HFF-Myc (cell line): ENCODE measurements at places on chromosomes 16 and 17.

DNA sequence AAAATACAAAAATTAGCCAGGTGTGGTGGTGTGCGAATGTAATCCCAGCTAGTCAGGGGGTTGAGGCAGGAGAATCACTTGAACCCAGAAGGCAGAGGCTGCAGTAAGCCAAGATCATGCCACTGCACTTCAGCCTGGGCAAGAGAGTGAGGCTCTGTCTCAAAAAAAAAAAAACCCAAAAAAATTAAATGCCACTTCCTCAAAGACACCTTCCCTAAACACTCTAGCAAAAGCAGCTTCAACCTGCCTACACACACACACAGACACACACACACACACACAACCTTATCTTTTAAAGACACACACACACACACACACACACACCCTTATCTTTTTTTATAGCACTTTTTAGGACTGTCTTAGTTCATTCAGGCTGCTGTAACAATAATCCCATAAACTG, 201.7 kb upstream of the PSMD7 start:
- DNase-seq: no peak

GRCh38 chr16:78072275-78072674, 27.2 kb upstream of the WWOX start:
- DNase-seq: no peak

DNA sequence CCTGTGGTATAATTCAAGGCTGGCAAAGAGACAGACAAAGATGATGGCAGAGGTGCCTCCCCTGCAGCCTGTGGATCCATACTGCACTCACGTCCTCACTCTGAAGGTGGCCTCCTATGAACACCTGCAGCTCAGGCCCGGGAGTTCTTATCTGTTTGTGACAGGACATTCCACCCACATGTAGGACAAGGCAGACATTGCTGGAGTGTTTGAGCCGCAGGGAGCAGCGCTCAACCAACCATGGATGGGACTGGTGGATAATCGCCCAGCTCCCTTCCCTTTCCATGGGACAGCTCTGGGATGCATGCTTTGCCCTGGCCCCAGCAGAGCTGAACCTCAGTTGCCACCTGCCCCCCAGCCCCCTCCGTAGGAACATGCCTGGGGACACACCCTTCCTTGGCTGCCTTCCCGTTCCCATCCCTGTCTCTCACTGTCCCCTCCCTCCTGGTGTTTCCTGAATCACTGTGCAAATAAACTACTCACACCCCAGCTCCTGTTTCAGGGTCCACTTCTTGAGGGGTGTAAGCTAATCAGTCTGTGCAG, 22.2 kb downstream of the ITPRIPL2 start:
- no peak for DNase-seq

DNA sequence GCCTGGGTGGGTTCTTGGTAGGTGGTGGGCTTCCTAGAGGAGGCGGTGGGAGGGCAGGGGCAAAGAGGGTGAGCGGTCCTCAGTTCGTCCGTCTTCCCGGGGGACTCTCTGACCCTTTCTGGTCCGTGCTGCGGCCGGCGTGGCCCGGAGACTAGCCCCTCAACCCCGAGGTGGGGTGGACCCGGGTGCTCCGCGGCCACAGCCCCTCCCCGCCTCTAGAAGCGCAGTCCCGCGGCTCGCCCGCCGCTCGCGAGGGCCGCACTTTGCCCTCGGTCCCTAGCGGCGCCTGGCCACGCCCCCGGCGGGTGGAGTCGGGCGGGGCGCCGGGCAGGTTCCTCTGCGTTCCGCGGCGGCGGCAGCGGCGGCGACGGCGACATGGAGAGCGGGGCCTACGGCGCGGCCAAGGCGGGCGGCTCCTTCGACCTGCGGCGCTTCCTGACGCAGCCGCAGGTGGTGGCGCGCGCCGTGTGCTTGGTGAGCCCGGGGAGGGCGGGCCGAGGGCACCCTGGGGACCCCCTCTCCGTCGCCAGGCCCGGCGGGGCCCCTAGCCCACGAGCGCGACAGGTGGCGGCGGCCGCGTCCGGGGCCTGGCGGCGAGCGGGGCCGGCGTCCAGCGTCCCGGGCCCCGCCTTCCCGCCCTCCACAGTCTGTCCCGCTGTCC, at the start of gene SYNGR2:
SYNGR2 (plus strand) TSS at position 340 of the 661 bp plus-strand sequence; CDS start at position 376, 36 bp downstream.
- no peak for DNase-seq

- DNase-seq: no peak
Measured at GRCh38 chr17:34716291-34716690, 136.9 kb downstream of the TMEM132E start.

DNA sequence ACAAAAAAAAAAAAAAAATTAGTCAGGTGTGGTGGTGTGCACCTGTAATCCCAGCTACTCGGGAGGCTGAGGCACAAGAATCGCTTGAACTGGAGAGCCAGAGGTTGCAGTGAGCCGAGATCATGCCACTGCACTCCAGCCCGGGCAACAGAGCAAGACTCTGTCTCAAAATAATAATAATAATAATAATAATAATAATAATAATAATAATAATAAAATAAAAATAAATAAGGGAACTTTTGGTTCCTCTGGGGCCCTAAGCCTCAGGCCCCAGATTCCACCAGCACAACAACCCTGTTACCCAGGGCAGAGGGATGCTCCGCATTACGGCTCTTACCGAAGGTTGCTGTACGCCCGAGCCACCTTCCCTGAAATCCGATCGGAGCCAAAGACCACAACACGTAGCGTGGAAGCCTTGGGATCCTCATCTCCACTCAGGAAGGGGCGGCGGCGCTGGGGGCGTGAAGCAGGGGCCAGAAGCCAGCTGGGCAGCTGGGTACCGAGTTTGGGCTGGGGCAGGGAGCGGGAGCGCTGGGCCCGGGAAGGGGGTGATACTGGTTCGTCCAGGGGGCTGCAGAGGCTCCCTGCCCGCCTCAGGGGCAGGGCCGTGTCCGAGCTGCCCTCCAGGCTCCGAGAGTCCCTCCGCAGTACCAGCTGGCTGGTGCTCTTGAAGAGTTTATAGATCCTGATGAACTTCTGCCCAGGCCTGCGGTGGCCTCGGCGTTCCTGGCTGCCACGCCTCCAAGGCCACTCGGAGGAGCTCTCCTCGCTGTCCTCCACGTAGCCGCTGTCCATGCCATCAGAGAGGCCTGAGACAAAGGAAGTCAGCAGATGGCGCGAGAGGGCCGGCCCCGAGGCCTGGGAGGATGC, 20.6 kb upstream of the PIK3R6 start:
- DNase-seq: peak; percentile 17

DNA sequence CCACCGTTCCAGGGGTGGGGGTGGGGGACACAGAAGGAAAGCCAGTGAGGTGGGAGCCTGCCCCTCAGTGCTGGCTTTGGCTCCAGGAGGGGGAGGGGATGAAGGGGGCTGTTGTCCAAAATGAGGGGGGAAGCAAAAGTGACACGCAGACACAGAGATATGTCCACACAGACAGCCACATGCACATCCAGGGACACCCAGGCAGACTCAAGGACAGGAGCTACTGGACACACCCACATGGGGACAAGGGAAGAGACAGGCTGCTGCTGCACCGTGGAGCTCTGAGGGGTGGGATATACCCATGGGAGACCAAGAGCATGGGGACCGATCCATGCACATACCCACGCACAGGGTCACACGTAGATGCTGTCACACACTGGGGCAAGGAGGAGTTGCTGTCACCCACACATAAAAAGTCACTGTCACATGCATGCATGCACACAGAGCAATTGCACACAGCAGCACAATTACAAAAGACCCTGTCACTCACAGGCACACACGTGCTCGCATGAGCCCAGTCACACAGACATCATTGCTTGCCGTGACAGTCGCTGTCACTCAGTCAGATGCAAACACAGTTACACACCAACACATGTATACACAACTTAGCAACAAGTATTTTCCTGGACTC, 1.3 kb downstream of the THRA start:
- no peak for DNase-seq

DNA sequence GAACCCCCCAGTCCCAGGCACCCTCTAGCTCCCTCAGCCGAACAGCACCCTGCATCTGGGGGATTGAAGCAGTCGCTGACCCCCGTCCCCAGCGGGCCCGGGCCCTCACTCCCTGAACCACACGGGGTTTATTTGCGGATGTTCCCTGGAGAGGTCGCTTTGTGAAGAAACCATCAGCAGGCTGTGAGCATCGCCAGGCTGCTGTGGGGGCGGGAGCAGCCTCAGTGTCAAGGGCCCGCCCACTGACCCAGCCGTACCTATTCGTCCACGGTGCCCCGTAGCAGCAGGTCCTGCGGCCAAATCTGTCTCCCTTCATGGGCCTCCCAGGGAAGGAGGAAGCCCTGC, 6.4 kb upstream of the RAB40C start:
- no peak for DNase-seq

DNA sequence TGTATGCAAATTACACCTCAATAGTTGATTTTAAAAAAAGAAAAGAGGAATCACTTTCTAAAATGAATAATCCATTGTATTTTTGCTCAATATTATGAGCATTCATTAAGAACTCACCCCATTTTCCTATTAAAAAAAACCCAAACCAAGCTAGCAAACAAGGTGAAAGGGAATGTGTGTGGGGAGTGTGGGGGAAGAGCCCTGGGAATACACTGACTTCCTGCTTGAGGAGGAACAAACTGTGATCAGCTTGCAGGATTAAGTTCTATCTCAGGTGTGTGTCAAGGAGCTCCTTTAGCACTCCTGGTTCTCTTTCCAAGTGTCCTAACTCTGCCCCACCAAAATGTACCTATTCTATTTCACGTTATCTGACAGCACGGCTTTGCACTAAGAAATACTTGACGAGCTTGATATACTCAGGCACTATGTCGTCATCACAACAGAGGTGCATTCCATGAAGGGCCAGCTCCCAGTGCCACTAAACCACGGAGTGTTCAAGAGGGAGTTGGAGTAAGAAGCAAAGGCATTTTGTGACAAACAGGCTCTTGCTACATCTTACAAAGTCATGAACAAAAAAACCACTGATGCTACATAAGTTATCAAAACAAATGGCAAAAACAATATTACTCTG, 73.2 kb downstream of the MYH10 start:
- no peak for DNase-seq

- no peak for DNase-seq
Measured at GRCh38 chr17:80987941-80988461, 3.6 kb upstream of the CHMP6 start.

DNA sequence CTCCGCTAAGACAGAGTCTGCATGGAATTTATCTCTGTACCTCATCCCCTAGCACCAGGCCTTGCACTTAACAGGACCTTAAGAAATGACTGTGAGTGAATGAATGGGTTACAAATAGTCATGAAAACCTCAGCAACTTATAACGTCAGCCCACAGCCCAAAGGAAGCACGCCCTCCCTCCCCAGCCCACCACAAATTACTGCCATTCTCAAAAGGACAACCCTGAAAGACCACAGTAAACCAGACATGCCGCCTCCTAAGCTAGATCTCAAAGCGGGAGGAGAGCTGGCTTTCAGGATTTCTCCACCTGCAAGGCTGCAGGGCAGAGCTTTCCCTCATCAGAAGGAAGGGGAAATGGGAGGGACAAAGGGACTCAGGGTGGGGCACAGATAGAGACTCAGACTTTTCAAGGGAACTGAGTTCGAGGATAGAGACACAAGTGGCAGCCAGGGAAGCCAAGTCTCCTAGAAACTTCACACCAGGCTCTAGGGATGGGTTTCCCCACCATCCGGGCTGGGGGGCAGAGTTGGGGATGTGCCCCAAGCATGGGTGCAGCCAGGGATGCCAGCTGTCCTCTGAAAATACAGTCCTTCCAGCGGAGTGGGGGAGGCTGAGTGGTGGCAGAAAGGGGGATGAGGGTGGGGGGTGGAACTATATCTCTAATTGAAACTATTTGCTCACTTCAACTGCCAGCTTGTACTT, 56.7 kb downstream of the PLXDC1 start:
- DNase-seq: no peak

DNA sequence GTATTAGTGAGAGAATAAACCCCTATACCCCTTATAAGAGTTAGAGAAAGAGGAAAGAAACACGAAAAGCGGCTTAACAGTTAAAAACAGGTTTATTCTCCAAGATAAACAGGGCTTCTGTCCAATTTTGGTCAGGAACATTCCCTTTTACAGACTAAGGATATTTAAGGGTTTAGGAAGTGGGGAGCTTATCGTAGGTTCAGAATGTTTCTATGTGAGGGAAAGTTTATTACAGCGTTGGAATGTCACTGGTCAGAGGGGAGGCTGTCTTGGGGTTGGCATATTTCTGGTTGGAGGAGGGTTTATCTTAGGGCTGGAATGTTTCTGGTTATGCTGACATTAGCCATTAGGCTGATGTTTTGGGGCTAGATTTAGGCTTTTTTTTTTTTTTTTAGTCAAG, 34.1 kb upstream of the WWOX start:
- DNase-seq: no peak

GRCh38 chr17:9298135-9298534, 276.8 kb downstream of the NTN1 start:
- DNase-seq: no peak

GRCh38 chr17:81842725-81843504, 8.1 kb upstream of the PPP1R27 start:
- DNase-seq: no peak

- DNase-seq: no peak
Measured at GRCh38 chr16:5062790-5063765, 2.7 kb downstream of the C16orf89 start.

GRCh38 chr16:57937861-57938260, 33.1 kb downstream of the CNGB1 start:
- DNase-seq: no peak

GRCh38 chr16:50814052-50814451, 72.2 kb downstream of the CYLD start:
- no peak for DNase-seq

DNA sequence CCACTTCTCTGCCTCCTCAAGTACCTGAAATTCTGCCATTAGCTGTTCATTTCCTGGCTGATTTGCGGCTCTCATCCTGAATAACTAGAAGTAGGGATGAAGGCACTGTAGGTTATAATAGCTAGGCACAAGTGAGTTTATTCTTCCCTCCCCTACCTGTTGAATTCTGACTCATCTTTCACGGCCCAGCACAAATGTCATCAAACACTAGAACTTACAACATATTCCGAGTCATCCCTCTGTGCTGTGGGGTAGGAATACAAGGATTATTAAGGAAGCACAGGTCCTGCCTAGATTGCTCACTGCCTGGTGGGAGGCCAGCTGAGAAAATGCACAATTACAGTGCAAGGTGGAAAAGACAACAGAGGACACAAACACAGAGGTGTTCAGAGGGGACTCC, 103.7 kb upstream of the ASIC2 start:
- DNase-seq: no peak
